ENCODE measurements at places on chromosomes 1 and 21.

DNA sequence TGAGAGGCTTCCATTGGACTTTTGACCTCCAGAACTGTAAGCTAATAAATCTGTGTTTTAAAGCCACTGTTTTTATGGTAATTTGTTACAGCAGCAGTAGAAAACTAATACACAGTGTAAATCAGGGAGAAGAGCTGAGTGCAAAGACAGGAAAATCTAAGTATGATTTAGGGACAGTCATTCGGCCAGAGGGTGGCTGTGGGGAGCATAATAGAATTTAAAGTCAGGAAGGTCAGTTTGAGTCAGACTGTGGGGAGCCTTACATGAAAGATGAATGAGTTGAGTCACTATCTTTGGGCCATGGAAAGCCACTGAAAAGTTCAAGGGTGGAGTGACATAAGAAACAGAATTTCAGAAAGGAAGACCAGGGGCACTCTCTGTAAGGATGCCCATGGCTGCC lies 52.4 kb upstream of the SSX2IP start:
- no peak for DNase-seq

DNA sequence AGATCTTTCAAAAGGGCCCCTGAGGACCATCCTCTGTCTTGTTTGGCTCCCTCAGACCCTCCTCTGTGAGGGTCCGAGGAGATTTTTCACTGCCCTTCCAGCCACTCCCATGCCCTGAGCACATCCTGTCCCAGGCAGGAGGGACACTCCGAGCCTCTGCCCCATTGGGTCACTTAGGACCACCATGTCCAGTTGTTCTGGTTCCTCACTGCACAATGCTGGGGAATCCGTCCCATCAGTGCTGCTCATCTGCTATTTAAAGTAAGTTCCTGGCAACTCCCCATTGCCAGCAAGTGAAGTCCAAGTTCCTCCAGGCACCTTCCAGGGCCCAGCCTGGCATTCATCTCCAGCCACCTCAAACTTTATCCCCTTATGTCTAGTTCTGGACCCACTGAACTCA lies 117.5 kb upstream of the GRIK3 start:
- no peak for DNase-seq

GRCh38 chr1:154467434-154468102 lies 34.5 kb upstream of the TDRD10 start:
- no peak for DNase-seq

DNA sequence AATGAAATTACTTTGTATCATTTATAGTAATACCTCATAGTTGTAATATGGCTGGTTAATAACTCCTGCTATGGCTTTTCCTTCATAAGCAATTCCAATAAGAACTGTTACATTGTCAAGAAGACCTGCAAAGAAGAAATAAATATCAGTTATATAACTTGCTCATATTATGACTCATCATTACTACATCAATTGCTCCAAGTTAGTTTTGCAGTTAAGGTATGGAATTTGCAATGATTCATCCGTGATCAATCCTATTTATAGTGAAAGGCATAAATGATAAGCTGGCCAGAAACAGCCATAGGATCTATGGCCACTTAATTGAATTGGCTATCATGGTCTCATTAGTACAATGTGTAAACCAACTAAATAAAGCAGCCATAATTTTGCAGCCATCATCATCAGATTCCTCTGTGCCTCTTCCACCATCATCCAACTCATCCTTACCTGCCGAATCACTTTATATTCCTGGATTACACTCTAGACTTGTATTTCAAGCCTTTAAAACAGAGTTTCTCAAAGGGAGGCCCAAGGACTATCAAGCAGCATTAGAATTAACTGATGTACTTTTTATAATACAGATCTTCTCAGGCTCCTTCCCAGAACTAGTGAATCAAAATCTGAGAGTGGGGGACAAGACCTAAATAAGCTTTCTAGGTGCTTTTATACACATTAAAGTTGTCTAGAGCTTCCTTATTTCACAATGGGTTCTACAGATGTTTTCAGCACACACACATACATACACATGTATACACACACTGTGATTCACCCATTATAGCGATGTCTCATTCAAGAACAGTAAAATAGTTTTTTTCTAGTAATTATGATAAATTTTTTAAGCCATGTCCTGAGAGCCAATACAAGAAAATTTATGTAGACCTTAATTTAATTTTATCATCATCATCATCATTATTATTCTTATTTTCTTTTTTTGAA lies 21.2 kb upstream of the EPRS1 start:
- DNase-seq: no peak

- DNase-seq: no peak
Measured at GRCh38 chr1:175198332-175198731, 5.8 kb upstream of the KIAA0040 start.

- DNase-seq: no peak
Measured at GRCh38 chr1:205576011-205576410, 55.8 kb downstream of the ELK4 start.

DNA sequence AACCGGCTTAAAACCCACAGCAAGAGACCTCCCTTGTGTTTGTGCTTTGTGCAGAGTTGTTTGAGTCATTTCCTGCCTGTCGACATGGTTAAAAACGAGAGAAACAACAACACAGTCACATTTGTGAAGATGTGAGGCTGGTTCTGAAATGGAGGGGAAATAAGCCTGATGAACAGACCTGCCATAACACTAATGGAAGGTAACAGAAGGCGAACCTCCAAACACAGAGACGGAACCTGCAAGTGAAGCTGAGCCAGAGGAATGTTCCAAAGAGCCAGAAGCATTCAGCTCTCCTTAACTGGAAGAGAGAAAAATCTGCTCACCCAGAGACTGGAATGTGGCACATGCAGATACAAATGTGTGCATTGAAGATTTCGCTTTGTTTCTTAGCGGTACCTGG lies 53.2 kb upstream of the RAVER2 start:
- no peak for DNase-seq

- DNase-seq: no peak
Measured at GRCh38 chr1:244388961-244389360, 62.7 kb downstream of the ADSS2 start.

- DNase-seq: no peak
Measured at GRCh38 chr1:159556931-159557369, 21.1 kb upstream of the OR10J5 start.

DNA sequence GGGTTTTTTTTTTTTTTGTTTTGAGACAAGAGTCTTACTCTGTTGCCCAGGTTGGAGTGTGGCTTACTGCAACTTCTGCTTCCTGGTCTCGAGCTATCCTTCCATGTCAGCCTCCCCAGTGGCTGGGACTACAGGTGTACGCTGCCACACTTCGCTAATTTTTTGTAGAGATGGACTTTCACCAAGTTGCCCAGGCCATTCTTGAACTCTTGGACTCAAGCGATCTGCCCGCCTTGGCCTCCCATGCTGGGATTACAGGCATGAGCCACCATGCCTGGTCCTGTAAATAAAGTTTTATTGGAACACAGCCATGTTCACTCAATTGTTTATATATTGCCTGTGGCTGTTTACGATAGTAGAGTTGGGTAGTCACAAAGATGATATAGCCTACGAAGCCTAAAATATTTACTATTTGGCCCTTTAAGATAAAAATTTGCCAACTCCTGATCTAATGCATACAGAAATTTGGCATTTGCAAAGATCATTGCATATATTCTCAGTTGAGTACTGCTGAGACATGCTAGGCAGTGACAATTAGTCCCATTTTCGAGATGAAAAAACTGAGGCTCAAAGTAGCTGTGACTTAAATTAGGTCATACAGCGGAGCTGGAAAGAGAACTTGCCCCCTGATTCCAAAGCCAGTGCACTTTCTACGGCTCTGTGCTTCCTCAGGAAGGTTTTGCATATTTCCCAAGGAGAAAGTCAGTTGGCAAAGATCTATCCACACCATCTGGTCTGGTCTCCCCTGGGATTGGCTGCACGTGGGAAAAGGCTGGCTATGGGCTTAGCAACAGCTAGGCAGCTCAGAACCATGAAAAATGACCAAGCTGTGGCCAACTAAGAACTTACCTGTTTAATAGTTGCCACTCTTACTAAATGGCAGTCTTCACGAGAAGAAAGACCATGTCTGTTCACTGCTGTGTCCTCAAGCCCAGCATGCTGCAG lies 19.4 kb downstream of the MECR start:
- DNase-seq: no peak

DNA sequence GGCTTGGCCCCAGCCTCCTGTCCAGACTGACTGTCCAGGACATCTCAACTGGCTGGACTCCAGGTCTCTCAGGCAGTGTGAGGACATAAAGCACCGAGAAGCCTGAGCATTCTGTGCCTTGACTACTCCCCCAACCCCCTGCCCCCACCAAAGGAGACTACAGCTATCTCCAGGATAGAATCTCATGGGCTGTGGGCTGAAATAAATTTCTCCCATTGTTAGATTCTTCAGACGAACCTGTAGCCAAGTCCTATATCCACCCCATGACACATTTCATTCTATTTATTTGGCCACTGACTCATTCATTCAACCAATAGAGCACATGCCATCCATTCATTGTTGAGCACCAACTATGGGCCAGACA lies 11.4 kb downstream of the VWA5B1 start:
- peak; percentile 62 for DNase-seq

GRCh38 chr1:153752571-153753195 lies 22.5 kb upstream of the SLC27A3 start:
- DNase-seq: no peak

- DNase-seq: no peak
Measured at GRCh38 chr21:35699361-35699760, 361.0 kb downstream of the SETD4 start.

- no peak for DNase-seq
Measured at GRCh38 chr1:7229186-7229585, 443.9 kb downstream of the CAMTA1 start.

DNA sequence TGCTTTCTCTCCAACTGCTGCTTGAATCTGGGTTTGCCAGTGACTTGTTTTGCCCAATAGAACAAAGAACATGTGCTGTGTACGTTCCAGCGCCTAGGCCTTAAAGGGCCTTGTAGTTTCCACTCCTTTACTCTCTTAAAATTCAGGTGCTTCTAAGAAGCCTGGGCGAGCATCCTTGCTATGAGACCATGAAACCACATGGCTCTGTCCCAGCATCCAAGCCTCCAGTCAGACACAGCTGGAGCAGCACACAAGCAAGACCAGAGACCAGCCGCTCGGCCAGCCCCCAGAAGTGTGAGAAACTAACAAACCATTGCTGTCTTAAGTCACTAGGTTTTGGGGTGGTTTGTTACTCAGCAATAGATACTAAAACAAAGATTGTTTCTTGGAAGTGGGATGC lies 15.1 kb downstream of the PLEKHO1 start:
- no peak for DNase-seq

DNA sequence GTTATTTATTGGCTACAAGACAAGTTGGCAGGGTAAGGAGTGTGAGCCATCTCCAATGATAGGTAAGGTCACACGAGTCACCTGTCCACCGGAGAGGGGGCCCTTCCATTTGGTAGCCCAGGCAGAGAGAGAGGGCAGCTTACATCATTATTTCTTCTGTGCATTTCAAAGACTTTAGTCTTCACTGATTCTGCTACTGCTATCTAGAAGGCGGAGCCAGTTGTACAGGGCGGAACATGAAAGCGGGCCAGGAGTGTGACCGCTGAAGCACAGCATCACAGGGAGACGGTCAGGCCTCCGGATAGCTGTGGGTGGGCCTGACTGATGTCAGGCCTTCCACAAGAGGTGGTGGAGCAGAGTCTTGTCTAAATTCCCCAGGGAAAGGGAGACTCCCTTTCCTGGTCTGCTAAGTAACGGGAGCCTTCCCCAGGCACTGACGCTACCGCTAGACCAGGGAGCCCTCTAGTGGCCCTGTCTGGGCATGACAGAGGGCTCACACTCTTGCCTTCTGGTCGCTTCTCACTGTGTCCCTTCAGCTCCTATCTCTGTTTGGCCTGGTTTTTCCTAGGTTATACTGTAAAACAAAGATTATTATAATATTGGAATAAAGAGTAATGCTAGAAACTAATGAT lies 36.7 kb downstream of the ZNF695 start:
- DNase-seq: peak; percentile 62

DNA sequence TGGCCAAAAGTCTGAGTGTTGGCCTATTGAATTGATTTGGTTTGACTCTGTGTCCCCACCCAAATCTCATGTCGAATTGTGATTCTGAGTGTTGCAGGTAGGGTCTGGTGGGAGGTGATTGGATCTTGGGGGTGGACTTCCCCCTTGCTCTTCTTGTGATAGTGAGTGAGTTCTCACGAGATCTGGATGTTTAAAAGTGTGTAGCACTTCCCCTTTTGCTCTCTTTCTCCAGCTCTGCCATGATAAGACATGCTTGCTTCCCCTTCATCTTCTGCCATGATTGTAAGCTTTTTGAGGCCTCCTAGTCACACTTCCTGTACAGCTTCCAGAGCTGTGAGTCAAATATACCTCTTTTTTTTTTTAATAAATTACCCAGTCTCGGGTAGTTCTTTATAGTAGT lies 297.1 kb upstream of the ZRANB2 start:
- no peak for DNase-seq

- no peak for DNase-seq
Measured at GRCh38 chr1:174768516-174768915, 231.2 kb upstream of the CACYBP start.

DNA sequence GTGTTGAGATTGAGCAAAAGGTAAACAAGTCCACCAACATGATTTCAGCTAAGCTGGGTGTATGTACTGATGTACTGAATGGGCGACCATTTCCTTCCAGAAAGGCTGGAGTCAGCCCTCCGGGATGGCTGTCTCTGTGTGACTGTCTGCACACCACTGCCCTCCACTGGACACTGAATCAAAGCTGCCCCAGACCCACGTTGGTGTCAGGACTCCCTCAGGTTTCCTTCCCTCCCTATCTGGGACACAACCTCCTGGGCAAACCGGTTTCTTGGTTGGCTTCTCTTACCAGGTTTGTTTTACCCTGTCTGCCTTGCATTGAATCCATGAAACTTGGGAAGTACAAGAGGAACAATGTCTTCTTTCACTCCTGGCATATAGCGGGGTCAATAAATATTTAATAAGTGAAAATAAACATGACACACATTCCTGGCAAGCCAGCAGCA lies 5.3 kb upstream of the SRP9 start:
- peak; percentile 89 for DNase-seq

- no peak for DNase-seq
Measured at GRCh38 chr1:209534496-209535250, 48.8 kb upstream of the CAMK1G start.

- DNase-seq: no peak
Measured at GRCh38 chr1:234527346-234527745, 48.4 kb upstream of the TARBP1 start.

DNA sequence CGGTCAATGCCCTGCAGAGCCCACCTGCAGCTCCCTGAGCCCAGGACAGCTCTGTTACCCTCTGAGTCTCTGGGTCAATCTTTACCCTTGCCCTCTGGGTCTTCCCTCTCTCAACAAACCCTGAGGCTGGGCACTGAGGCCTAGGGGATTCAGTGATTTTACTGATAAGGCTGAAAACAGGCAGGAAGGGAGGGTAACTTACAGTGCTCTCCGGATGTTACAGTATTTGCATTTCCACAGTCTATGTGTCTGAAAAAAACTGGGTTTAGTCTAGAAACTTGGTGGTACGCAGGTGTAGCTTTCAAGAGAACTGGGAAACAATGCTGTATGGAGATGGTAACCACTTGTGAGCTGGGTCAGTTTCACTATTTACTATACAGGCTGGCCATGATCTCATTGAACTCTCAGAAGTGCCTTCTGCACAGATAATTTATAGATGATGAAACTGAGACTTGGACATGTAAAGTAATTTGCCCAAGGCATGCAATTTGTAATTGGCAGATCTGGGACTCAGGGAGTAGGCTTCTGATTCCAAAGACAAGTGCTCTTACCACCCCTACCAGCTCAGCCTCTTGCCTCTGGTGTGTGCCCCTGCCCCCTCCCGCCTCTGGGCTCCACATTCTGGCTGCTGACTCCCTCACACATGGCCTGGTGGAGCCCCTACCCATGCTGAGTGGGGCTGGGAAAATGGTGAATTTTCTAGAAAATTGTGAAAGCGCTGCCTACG lies 48.8 kb downstream of the TENT5C start:
- no peak for DNase-seq
